Upper lobe of left lung (tissue), 6 donors: ENCODE measurements at places on chromosomes 13 and 19.
A peak's percentile ranks its signal among the peaks of the same experiment; 100 is the strongest.

GRCh38 chr13:101530293-101530692 is 77.8 kb downstream of the ITGBL1 start:
- no peak for DNase-seq

- DNase-seq: no peak
Measured at GRCh38 chr19:46126086-46126580, 1.6 kb upstream of the IGFL3 start.

DNA sequence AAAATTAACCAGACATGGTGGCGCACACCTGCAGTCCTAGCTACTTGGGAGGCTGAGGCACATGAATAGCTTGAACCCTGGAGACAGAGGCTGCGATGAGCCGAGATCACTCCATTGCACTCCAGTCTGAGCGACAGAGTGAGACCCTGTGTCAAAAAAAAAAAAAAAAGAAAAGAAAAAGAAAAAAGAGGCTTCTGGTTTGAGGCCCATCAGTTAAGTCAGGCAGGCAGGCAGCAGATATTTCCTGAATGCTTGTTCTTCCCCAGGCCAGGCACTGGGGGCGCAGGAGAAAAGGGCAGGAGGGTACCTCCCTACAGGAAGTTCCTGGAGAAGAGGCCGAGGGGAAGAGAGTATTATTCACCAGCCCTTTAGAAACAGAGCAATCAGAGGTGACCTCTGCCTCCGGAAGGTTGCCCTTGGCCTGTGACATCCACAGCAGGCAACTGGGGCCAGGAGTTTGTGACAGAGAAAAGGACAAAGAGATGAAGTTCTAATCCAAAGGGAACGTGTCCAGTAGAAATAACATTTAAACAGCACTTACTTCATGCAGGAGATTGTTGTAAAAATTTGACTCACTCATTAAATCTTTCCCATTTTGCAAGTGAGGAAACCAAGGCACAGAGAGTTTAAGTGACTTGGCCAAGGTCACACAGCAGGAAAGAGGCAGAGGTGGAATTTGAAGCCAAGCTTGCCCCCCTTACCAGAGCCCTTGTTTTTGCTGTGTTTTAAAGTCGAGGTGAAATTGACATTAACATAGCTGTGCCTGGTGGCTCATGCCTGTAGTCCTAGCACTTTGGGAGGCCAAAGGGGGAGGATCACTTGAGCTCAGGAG is 4.3 kb upstream of the RLN3 start:
- no peak for DNase-seq

DNA sequence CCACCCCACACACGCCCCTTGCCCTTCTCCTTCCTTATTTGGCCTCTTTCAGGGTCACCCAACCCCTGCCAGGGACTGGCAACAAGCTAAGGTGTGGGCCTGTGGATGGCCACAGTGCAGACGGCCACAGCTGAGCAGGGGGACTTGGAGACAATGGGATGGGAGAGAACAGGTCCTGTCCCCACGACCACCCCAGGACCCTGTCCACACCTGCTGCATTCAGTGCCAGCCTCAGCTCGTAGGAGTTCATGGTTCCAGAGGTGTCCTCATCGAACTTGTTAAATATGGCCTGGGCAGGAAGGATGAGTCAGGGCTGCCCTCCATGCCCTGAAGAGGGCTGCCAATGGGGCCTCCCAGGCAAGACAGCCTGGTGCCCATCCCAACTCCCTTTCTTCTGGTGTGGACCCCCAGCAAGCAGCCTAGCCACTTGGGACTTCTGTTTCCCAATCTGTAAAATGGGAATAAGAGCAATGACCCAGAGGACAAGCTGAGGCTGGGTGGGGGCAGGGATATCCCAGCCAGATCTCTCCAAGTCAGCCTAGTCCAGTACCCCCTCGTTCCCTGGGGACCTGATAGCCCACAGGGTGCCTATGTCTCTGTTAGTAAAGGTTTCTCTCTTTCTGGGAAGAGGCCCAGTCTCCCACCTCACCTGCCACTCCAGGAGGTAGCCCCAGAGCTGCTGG is 10.6 kb downstream of the CAPN12 start:
- DNase-seq: no peak

GRCh38 chr13:106797081-106797640 is 229.2 kb upstream of the ARGLU1 start:
- DNase-seq: no peak

DNA sequence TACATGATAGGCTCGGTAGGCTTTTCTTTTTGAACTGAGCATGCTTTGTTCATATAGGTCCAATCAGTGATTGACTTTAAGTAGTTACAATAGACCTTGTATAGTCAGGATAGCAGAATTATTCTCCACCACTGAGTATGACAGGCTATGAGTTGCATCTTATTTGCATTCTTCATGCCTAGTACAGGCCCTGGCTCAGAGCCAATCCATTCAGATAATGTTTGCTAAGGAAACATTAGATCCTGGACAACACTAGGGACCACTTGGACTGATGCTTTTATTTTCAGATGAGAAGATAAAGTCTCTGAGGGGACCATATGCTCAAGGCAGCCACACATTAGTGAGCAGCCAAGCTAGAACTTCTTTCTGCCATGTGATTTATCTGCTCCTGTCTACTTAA is 133.9 kb downstream of the KL start:
- DNase-seq: no peak

GRCh38 chr13:41706152-41706551 is 248.8 kb downstream of the RGCC start:
- DNase-seq: no peak

DNA sequence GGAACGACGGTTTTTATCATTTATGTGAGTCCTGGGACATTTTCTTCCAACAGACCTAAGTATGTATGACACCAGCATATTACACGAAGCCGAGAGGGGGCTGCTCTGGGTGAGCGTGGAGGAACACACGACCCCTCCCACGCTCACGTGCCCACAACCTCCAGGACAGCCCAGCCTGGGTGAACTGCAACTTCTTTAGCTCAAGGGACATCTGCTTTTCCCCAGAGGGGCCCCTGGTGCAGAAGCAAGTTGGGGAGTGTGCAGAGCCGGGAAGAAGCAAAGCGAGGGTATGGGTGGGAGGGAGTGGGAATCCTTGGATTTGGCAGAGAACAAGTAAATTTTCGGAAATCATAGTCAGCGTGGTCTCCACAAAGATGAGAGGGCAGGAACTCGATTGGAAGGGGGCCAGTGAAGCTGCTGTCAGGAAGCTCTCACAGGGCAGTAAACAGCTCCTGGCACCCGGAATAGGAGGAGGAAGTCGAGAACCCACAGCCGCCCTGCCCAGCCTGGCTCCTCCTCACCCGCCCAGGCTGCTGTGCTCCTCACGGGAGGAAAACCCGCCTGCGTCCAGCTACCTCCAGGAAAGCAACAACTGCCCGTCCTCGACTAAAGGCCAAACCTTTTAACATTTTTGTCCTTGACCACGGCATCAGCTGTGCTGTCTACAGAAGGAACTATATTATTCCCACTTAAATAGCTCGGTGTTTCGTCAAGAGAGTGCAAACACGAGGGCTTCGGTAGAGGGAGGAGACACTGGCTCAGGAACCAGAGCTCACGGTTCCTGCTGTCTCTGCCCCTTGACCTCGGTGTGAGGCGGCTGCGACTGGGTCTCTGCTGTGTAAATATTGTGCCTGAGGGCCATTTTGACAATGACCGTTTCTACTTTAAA is 17.2 kb upstream of the CFAP97D2 start:
- DNase-seq: no peak

DNA sequence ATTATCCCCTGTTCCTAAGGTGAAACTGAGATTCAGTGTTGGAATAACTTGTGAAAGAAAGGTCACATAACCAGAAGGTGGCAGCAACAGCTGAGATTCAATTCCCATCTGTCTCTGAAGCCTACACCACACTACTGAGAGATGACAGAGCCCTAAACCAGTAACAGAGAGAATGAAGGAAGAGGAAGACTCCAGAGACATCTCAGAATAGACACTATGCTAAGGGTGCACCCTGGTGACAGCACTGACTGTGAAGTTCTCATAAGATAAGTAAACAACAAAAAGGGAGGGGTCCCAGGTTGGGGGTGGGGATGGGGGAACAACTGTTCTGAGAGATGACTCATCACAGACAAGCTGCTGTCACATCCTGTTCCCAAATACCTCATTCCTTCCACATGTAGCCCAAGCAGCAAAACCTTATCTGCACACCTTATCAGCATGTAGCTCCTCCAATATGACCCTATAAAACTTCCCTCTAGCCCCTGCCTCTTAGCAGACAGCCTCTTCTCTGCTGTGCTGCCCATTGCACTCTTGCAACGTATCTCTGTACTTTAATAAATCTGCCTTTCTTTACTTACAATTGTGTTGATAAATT is 46.5 kb downstream of the UTP14C start:
- no peak for DNase-seq

- DNase-seq: no peak
Measured at GRCh38 chr13:113542751-113543424, 41.7 kb upstream of the TFDP1 start.

DNA sequence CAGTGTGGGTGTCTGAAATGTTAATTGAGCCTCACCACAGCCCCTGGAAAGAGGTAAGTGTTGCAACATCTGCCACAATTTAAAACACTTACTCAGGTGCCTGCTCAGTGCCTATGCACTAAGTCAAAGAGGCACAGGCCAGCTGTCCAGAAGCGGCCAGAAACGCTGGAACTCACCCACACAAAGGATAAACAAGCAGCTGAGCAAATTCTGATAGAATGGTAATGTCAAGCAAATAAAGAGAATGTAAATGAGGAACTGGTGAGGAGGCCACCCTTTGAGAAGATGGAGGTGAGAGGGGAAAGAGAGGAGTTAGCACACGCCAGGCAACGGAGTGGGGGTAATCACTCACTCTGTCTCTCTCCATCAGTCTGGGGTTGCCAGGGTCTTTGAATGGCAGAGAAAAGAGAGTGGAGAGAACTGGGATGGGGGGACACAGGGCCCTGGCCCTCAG is 67.7 kb upstream of the SERP2 start:
- no peak for DNase-seq

DNA sequence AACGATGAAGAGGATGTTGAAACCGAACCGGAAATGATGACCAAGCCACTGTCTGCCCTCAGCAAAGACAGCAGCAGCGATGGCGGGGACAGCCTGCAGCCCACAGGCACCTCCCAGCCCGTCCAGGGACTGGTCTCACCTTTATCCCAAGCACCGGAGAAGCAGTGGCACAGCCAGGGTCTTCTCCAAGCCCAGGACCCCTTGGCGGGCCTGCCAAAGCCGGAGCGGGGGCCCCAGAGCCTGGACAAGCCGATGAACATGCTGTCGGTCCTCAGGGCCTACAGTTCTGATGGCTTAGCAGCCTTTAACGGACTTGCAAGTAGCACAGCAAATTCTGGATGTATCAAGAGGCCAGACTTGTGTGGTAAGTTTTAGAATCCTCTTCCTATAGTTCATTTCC is 177.0 kb downstream of the ZNF536 start:
- DNase-seq: peak; percentile 61

DNA sequence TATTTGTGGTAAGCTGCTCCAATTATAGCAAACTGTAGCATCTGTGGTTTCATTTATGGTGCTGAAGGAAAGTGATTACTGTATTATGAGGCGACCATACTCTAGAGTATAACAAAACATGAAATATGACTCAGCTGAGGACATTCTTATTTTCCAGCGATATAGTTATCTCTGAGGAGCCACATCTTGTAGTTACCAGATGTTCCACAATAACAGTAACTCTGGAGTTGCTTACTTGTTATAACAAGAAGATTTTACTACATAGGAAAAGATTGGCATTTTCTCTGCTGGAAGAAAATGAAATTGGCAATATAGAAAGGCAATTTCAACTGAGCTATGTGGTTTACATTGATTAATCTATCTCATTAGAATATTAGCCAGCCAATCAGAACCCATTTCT is 1634.2 kb downstream of the PCDH9 start:
- DNase-seq: no peak

GRCh38 chr19:16185768-16186123 is 536 bp downstream of the FAM32A start:
- DNase-seq: peak; percentile 39

DNA sequence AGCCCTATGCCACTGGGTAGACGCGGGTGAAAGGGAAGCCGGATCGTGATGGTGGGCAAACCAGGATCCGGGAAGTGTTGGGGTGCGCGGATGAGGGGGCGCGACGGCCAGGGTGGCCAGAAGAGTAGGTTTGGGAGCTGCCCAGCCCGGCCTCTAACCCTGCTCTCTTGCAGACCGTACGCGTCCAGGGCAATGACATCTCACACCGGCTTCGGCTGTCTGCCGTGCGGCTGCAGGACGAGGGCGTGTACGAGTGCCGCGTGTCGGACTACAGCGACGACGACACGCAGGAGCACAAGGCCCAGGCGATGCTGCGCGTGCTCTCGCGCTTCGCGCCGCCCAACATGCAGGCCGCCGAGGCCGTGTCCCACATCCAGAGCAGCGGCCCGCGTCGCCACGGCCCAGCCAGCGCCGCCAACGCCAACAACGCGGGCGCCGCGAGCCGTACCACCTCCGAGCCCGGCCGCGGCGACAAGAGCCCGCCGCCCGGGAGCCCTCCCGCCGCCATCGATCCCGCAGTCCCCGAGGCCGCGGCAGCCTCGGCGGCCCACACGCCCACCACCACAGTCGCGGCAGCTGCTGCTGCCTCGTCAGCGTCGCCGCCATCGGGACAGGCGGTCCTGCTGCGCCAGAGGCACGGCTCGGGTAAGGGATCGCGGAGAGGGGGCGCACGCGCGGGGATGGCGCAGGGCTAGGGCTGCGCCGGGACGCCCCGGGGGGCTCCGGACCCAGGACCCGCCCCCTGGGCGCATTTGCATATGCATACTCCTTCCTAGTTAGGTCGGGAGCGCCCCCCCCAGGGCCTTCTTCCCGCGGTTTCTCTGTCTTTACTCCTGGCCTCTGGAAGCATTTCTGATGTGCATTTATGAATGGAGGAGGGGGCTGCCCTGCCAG is 4.1 kb downstream of the VSTM2B start:
- DNase-seq: peak; percentile 74

DNA sequence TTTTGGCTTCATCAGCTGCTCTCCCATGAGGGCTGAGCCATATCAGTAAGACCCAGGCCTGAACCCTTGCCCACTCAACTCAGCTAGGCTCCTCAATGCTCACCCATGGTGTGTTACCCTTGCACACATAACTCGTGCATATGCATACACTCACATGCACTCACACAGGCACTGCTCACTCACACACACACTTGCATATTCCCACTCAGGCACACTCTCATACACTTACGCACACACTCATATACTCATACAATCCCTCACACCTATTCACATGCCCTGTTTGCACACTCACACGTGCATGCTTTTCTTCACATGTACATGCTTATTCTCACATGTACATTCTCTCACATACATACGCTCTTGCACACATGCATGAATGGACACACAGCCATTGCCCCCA is 93.8 kb downstream of the SLC7A1 start:
- no peak for DNase-seq

DNA sequence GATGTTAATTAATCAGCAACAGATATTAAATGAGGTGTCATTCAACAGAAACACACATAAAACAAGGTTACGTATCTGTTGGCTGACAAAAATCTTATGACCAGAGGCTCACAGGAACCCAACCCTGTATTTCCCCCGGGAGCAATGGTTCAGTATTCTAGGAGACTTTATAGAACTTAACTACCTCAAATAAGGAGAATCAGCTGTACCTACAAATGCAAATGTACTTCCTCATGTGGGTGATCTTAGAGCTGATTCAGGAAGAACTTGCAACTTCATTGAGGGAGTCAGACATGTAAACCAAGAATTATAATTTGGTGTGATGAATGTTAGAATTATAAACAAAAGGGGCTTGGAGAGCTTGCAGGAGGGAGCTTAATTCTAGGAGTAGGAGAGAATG is 20.1 kb downstream of the FGF9 start:
- no peak for DNase-seq
